HFF-Myc (cell line): ENCODE measurements at places on chromosomes 7 and 10.

GRCh38 chr7:2760098-2760889, 72.3 kb downstream of the AMZ1 start:
- DNase-seq = no peak

- DNase-seq = no peak
Observed at GRCh38 chr7:102050864-102051460, 233.5 kb downstream of the CUX1 start.

DNA sequence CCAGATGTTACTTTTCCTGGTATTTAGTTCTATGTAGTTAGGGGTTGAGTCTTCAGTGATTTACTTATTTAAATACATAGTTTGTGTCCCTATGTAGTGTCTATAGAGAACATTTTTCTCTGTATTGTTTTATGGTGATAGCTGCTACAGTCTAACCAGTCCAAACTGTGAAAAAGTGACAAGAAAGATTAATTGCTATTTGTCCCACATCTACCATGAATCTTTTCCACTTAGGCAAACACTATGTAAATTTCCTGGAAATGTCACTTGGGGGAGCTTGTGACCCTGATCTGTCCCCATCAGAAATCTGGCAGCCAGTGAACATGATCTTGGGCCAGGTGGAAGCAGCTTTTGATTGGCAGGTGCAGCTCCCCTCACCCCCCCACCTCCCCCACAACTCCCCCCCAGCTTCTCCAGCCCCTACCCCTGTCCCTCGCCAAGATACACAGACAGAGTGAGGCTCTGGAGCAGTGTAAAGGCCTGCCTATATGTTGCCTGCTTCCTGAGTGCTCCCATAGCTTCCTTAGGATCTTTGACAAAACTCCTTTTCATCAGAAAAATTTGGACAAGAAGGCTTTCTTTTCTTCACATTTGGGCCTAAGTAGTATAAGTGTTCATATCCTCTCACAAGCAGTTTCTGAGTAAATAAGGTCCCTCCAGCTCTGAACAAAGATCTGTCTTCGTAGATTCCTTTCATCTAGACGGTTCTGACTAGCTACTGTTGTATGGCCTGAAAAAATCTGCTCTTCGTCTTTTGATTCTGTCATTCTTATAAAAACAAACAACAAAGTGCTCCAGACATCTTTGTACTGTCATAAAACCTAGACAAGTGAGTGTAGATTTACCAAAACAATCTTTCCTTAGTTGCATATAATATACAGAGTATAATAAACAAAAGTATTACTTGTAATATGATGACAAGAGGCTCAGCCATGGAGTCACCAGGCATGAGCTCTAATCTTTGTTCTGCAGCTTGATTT, 31.5 kb upstream of the SLC13A1 start:
- no peak for DNase-seq

GRCh38 chr7:143042790-143043271, 9.3 kb upstream of the OR6V1 start:
- no peak for DNase-seq

GRCh38 chr7:98864731-98865453, 4.9 kb downstream of the TMEM130 start:
- no peak for DNase-seq

GRCh38 chr7:50674896-50675835, 107.5 kb downstream of the GRB10 start:
- DNase-seq = no peak
